ENCODE measurements at places on chromosomes 2 and 18.
A peak's percentile ranks its signal among the peaks of the same experiment; 100 is the strongest.

GRCh38 chr2:44009136-44009735 lies 13.4 kb upstream of the LRPPRC start:
- DNase-seq, result no peak

DNA sequence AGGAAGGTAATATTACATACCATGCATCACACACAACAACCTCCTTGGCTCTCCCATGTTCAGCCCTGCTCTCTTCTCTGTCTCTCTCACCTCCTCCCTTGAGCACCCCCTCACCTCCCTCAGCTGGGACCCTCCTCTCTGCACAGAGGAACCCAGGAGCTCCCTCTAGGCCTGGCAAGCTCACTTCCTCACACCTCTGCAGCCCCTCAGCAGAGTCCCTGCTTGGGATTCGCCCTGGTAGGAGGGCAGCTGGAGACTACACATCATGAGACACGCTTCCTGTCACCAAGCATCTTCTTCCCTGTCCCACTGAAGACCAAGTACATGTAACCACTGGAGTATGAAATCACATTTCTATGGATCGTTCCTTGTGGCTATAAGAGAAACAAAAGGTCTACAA lies 51.0 kb downstream of the ADD2 start:
- no peak for DNase-seq

DNA sequence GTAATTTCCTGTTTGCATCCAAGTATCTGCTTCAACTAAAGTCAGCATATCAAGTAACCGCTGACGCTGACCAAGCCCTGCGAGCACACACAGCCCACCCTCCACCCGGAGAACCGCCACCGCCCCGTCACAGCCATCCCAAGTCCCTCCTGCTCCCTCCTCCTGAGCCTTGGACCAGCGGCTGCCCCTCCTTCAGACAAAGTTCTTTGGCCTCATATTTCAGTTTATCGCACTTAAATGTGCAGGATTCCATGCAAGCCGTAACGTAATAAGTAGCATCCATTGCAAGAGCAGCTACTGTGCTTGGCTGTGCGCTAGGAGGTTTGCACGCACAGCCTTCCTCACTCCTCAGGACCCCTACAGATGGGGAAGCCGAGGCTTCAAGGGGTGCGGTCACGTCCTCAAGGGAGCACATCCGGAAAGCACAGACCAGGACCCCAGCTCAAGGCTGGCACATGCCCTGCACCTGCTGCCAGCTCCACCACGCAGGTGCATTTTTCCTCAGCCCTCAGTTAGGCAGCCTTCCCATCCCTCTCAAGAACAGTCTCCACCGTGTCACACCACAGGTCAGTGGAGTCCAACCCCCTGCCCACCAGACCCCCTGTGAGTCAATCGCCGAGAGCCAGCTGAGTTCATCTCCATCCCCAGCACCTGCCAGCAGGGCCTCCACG lies 17.1 kb downstream of the PXDN start:
- no peak for DNase-seq

DNA sequence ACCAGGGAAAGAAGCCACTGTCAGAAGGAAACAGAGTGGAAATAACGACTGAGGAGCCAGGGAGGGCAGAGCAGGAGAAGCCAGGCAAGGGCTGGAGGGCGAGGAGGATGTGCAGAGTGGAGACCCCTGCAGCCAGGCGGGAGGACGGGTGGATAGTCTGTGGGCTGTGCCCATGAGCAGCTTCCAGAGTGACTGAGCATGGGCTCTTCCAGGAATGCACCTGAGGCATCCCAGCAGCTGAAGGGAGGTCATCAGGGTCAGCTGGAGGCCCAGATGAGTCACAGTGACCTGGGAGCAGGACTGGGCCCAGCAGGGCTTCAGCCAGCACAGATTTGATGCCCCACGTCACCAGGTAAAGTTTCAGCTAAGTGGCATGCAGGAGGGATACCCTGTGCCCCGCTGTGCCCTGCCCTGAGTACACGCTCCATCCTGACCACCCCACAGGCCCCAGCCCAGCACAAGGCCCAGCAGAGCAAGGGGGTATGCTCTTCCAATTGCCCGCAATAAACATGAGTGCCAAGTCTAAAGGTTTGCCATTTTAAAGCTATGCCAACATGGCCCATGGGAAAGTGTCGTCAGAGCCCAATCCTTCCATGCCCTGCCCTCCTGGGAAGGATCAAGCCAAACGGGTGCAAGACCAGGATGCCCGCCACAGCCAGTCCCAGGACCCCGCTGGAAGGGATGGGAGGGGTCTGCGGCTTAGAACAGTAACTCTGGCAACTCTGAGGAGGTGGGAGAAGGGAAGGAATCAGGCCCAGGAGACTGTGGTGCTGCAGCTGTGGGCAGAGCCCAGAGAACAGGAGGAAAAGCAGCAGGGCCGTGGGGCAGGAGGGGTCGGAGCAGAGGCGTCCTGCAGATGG lies 85.7 kb downstream of the SEPTIN10 start:
- no peak for DNase-seq

DNA sequence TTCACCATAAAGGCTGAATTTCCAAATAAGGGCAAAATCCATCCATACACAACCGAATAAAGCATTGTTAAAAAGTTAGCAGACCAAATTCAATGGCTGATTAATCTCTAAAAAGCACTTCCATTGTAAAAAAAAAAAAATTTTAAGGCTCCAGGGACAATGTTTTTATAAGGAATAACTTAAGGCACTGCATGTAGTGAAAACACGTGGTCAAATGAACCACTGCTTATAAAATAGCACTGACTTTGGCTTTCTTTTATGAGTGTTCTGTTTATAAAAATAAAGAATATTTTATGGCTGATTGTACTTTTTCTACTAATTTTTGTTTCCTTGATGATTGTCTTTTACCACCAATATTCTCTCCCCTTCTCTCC lies 409.3 kb upstream of the KCNH7 start:
- DNase-seq, result no peak

GRCh38 chr2:1821530-1821929 lies 77.2 kb upstream of the PXDN start:
- no peak for DNase-seq

DNA sequence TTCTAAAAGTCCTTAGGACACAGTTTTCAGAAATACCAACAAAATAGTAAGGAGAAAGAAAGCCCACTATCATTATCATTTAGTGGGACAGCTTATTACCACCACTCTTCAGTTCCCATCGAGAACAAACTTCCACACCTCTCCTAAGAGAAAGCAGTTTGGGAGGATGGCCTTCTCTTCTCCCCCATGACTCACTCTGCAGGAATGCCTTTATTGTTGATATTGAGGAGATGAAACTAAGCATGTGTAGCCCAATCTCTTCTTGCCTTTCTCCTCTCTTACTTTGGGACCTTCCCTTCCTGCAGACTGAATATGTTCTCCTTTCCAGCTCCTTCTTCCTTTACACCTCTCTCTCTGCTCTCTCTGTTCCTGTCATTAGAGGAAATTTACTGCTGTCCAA lies 30.0 kb upstream of the ERMN start:
- no peak for DNase-seq

GRCh38 chr18:36451454-36452251 lies 154.1 kb downstream of the FHOD3 start:
- no peak for DNase-seq

DNA sequence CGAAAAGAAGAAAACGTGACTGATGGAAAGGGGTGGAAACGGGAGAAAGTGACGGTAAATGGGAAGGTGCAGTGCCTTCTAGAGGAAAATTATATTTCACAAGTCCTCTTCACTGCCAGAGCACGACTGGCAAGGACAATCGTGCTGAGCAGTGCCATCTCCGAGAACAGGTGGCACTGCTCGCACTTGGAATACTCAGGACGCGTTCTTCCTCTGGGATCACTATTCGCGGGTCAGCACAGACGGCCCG lies 364 bp downstream of the STAT1 start:
- no peak for DNase-seq

DNA sequence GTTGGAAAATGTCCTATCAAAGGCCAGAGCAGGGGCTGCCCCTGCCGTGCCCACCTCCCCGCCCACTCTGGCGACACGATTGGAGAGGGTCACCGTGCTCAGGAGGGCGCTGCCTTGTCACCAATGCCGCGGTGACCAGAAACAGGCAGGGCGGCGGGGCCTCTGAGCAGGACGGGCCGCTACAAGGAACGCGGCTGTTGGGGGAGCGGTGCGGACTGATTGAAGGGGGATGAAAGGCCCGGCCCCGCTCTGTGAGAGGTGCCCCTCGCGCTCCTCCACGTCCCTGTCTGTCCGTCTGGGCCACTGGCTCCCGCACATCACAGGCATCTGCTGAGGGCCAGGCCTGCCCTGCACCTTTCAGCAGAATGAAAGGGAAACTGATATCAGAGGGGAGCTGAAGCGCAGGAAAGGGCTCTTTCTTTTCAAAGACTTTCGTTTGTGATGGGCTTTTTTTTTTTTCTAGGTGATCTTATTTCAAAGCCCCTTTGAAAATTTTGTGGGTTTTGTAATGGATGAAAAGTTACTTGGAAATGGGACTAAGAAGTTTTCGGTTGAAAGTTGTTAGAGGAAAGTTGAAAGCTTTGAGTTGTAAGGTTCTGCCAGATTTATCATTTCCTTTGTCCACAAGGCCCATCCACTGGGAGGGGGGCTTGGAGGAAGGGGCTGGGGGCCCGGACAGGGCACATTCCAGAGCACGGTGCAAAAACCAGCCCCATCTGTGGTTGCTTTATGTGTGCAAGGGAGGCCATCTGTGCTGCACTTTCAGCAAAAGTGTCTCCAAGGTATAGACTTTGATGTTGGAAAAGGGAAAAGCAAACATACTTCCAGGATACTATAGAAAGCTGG lies 244.2 kb downstream of the KLHL29 start:
- no peak for DNase-seq

DNA sequence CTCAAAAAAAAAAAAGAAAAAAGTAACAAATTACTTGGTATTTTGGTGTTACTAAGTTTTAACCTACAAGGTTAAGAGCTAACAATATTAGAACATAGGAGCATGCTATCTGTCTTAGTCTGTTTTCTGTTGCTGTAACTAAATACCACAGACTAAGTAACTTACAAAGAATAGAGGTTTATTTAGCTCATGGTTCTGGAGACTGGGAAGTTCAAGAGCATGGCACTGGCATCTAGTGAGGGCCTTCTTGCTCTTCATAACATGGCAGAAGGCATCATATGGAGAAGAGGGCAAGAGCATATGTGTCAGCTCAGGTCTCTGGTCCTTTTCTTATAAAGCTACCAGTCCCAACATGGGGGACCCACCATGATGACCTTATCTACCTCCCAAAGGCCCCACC lies 36.5 kb downstream of the SMARCAL1 start:
- DNase-seq, result no peak

DNA sequence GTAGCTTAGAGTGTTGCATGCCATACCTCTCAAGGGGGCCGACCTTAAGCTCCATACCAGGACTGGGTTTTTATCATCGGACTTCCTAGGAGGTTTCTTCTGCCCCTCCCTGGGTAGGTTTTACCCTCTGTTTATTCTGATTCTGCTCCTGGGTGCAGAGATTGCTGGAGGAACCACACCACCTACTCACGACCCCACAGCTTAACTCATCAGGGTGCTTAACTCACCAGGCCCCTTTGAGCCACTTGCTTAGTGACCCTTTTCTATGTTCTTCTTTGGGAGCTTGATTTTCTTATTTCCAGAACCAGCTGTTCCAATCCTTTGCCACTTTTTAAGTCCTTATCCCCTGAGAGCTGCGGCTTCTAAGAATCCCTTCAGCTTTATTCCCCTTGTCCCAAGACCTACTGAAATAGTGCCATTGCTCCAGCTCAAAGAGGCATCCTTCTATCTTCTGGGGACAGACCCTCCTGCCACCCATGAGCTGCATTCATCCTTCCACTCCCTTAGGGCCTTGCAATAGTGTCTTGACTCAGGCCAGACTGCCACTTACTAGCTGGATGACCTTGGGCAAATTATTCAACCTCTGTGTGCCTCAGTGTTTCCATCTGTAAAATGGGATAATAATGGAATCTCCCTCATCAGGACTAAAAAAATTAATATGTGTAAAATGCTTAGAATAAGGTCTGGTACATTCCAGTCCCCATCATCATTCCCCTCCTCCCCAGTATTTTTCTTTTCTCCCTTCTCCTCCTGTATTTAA lies 5.8 kb downstream of the OXER1 start:
- DNase-seq, result no peak

DNA sequence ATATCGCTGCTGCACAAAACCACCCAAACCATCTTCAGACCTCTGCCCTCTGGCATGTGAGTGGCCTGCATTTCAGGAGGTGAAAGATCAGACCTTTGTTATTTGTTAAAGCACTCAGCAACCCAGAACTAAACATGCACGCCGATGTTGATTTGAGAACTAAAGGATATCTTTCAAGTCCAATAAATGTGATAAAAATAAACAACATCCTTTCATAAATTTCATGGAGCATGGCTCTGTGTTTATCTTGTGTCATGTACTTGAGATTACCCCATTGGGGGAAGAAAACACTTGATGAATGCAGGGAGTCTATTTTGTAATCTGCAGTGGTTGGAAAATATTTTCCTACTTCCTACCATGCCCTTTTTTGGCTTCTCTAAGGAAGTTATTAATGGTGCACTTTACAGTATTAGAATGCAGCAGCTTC lies 70.8 kb upstream of the GATA6 start:
- DNase-seq, result no peak

DNA sequence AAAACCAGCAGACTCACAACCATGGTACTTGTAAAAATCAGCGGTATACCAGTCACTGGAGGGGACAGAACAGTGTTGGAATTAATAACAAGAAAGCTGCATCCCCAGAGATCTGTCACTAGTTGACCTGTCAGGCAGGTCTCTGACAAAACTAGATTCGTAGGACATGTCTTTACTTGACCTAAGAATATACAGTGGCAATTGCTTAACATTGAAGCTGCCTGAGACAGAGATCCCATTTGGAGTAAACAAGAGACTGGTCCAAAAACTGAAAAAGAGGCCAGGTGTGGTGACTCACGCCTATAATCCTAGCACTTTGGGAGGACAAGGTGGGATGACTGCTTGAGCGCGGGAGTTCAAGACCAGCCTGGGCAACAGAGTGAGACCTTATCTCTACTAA lies 7.2 kb upstream of the SS18 start:
- no peak for DNase-seq

DNA sequence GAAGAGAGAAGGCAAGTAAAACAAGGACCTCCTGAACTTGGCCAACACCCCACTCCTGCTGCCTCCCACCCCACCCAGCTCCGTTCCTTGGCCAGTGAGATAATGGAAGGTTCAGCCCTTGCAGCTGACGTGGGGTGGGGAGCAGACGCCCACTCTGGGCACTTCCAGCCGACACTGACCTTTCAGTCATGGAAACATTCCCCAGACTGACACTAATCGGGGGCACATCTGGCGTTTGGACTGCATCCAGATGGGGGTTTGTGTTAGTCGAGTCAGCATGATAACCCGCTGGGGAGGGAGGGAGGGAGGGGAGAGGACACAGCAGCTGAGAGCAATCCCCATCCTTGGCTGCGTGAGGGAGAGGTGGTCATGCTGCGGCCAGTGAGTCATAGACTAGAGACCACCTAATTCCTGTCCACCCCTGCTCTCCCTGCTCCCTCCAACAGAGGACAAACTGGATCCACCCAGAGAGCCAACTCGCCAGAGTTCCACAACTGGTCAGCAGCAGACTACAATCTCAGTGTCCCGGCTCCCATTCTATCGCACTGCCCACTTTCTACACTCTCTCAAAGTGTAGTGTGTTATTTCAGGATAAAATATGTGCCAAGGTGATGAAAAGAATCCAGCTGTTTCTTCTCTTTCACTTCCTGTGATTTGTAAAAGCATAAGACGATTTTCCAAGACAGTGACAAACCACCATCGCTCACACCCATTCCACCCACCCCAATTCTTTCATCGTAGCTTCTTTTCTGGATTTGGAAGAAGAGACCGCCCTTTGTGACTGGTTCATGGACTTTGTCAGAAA lies 115.4 kb upstream of the PKDCC start:
- DNase-seq, result peak; percentile 35

GRCh38 chr2:1781291-1782080 lies 37.2 kb upstream of the PXDN start:
- no peak for DNase-seq

GRCh38 chr2:178836807-178837206 lies 29.6 kb upstream of the TTN start:
- DNase-seq, result peak; percentile 9
